ENCODE measurements at places on chromosomes 2 and 18.

GRCh38 chr18:56983275-56983992, 163.5 kb upstream of the BOD1L2 start:
- DNase-seq = no peak

DNA sequence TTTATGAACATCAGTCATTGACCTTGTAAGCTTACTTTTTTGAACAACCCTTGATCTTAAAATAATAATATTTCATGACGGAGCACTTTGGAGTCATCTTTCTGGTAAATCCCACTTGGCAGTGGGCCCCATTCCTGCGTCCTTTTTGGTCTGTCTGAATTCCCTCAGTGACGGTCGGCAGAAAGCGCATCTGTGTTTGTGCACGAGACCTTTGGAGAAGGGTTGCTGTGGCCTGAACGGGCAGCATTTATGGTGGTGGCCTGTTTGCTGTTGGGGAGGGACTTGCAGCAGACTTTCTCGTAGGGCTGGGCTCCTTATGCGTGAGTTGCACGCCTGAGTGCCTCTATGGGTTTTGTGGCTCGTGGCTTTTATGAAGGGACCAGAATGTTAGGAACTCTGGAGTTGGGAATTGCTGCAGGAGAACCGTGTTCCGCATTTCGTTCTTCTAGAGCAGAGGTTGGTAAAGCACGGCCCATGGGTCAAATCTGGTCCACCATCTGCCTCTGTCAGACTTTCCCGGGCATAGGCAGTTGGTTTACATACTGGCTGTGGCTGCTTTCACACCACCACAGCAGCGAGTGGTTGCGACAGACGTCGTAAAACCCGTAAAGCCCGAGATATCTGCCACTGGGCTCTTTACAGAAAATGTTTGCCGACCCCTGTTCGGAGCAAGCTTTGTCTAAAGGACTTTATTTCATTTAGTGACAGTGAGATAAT, 30.8 kb downstream of the LPIN1 start:
- no peak for DNase-seq

DNA sequence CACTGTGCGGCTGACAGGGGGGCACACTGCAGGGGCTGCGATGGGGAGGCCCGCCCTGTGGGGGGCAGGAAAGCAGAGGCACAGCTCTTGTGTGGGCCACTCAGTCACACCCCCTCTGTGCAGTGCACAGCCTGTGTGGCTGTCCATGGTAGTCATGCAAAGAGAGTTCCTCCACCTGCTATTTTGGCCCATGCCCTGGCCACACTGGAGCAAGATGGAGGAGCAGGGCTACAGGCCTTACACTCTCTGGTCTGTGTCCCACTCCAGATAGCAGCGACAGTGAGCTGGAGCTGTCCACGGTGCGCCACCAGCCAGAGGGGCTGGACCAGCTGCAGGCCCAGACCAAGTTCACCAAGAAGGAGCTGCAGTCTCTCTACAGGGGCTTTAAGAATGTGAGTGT, 28.5 kb upstream of the FAHD2A start:
- no peak for DNase-seq

- no peak for DNase-seq
Observed at GRCh38 chr2:31238126-31238905, 4.4 kb downstream of the EHD3 start.

DNA sequence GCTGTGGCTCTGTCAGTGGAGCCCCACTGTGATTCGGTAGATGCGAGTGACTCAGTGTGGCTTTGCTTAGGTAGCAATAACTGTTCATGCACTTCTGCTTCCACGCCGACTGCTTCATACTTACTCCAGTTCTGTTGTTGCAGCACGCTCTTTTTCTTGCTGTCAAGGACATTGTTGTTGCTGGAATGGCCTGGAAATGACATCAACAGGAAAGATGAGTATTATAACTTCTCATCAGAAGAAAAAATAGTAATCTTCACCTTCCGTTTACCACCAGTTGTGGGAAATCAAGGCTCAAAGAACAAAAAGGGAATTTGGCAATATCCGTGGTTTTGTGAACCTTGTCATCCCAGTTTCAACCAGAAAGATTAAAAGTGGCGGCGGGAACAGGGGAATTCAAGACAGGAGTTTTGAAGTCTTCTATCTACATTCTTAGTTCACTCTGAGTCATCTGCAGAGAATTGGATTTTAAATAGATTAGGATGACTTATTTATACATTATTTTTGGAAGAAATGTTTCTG, 8.3 kb downstream of the TM4SF20 start:
- no peak for DNase-seq

- no peak for DNase-seq
Observed at GRCh38 chr2:42895791-42896135, 103.4 kb upstream of the HAAO start.
